ENCODE measurements at places on chromosomes 2 and 18. TPM values are rescaled to one million over a fixed set of nuclear protein-coding genes. Genes with fewer than 3 reads are reported as not detected.

DNA sequence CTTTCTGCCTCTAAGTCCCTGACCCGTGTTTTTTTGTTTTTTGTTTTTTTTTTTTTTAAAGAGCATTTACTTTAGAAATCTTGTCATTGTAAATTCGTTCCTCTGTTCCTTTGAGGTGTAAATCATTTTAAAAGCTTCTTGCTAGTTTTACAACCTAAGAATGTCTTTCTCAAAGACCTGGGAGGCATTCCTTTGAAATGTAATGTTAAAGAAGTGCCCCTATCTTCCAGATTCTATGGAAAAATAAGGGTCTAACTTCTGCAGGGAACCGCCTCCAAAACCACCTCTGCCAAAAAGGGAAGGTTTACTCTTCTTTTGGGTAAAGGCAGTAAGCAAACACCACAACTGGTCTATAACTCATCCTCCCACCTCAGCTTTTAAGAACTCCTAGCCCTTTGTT lies 259.6 kb upstream of the ZNF804A start:
- DNase-seq = no peak

DNA sequence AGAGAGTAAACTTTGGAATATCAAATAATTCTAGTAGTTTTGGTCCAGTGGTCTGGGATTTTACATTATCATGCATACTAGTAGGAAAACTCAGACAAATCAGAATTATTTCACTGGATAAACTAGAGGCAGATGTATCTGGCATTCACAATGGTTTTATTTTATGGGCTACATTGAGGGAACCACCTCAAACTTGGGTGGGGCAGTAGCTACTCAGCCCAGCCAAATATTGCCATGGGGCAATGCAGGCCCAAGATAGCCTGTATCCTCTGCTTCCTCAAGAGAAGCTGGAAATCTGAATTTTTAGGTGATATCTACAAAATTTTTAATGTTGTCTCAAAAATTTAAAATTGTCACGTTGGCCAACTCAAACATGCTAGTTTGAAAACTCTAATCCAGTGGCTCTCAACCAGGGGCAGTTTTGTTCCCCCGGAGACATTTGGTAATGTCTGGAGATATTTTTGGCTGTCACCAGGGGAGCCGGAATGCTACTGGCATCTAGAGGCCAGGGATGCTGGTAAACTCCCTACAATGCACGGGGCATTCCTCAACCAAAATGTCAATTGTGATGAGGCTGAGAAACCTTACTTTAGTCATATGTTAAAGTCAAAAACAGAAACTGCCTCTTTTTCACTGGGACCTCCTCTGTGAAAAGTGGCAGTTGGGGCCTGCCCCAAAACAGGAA lies 172.8 kb upstream of the SPRED2 start:
- no peak for DNase-seq

- DNase-seq = peak; percentile 48
Measured at GRCh38 chr2:144162652-144163051, 357.3 kb downstream of the ZEB2 start.

DNA sequence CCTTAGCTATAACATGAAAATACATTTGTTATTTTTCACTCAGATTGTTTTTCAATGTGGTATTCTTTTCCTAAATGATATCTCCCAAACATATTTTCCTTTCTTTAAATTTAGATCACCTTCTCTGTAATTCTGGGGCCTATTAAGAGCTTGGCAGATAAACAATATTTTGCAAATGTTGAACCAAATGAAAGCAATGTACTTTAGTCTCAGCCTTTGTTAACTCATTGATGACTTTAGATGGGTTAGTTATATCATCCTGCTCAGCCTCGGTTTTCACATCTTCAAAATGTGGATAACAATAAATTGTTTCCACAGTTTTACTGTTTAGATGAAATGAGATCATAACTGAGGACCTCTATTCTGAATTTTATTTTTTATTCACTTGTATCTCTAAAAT lies 1205.2 kb downstream of the SUCLG1 start:
- DNase-seq = no peak

DNA sequence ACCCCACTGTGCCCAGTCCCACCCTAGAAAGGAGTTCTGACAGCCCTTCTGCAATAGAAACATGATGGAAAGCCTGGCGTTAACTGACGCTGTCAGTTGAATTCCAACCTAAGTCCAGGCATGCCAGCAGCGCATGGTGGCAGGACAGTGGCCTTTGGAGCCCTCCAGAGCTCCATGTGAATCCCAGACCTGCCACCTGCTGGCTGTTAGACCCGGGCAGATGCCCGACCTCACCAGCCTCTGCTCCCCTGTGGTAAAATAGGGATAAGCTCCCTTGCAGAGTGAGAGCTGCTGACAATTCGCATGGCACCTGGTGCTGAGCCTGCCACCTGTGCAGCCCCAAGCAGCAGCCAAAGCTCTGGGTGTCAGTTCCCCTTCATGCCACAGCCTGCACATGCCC lies 138.6 kb downstream of the LOXHD1 start:
- DNase-seq = no peak

DNA sequence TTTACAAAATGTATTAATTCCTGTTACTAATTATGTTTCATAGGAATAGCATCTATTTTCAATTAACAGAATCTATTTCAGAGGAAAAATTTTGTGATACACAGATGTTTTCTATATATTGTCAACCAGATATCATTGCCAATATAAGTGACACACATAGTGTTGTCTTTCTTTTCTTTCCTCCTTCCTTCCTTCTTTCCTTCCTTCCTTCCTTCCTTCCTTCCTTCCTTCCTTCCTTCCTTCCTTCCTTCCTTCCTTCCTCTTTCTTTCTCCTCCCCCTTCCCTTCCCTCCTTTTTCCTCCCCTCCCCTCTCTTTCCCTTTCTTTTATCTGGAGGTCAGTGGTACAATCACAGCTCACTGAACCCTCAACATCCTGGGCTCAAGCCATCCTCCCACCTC lies 146.5 kb upstream of the DSEL start:
- no peak for DNase-seq

DNA sequence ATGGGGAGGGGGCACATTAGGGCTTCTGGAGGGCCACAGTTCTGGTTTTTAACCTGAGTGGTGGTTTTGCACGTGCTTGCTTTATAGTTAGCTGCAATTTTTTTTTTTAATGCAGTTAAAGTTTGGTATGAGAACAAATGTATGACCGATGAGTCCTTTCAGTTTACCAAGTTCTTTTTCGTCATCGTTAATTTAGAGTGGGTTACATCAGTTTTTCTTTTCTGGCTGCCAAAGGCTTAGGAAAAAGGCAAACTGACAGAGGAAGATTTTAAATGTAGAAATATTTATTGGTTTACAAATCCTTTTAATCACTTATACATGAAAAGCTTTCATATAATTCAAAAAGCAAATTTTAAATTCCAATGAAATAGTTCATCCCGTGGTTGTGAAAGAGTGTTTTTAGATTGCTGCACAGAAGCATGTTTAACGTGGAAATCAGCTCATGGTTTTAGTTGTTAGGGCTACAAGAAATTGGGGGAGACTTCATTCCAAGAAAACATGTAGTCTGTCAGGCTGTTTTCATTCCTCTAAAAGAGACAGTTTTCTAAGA lies 82.9 kb downstream of the MSH2 start:
- DNase-seq = no peak

- no peak for DNase-seq
Measured at GRCh38 chr2:121266543-121267106, 18.4 kb downstream of the TFCP2L1 start.

Gene SNORC
- total RNA-seq = 1.3 TPM

Gene ANKRD53
- not detected for total RNA-seq
